ENCODE measurements at places on chromosomes 12 and 14. TPM values are rescaled to one million over a fixed set of nuclear protein-coding genes. Genes with fewer than 3 reads are reported as not detected.

DNA sequence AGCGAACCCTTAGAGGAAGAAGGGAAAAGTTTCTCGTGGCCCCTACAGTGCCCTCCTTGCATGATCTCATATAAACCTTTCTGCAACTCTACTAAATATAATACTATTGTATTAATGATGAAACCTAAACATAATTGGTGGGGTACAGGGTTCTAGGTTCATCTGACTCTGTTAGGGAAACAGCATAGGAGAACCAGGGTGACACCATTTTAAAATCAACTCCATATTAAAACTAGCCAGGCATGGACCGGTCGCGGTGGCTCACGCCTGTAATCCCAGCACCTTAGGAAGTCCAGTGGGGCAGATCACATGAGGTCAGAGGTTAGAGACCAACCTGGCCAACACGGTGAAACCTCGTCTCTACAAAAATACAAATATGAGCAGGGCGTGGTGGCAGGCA lies 15.0 kb upstream of the RND1 start:
- no peak for DNase-seq

- DNase-seq = peak; percentile 54
Observed at GRCh38 chr12:56469007-56469930, 891 bp downstream of the SPRYD4 start.

- DNase-seq = no peak
Observed at GRCh38 chr12:31471051-31471450, 119.9 kb downstream of the DENND5B start.

- no peak for DNase-seq
Observed at GRCh38 chr12:18716236-18716635, 21.6 kb downstream of the PLCZ1 start.

DNA sequence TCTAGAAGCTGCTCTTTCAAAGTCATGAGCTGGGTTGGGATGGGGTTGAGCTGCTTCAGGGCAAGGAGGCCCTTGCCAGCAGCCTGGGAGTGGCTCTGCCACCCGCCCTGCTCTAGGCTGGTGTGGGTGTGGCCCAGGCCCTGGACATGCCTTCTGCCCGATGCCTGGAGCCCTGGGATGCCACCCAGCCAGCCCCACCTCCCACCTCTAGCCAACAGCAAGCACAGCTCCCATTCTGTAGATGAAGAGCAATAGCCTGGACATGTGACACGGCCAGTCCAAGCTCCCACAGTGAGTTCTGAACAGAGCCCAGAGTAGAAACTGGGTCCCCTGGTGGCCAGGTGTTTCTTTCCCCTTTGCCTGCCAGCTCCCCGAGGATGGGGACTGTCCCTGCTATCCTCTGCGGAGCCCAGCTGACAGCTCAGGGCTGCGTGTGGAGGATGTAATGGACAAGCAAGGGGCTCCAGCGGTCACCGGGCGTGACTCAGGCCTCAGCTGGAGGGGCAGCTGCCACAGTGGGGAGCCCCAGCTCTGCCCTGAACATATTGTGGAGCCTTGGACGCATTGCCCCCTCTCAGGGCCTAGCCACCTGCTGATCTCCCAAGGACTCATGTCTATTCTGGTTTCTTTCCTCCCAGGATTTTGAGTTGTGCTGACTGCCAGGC lies 165.2 kb downstream of the TSPAN9 start:
- DNase-seq = no peak

DNA sequence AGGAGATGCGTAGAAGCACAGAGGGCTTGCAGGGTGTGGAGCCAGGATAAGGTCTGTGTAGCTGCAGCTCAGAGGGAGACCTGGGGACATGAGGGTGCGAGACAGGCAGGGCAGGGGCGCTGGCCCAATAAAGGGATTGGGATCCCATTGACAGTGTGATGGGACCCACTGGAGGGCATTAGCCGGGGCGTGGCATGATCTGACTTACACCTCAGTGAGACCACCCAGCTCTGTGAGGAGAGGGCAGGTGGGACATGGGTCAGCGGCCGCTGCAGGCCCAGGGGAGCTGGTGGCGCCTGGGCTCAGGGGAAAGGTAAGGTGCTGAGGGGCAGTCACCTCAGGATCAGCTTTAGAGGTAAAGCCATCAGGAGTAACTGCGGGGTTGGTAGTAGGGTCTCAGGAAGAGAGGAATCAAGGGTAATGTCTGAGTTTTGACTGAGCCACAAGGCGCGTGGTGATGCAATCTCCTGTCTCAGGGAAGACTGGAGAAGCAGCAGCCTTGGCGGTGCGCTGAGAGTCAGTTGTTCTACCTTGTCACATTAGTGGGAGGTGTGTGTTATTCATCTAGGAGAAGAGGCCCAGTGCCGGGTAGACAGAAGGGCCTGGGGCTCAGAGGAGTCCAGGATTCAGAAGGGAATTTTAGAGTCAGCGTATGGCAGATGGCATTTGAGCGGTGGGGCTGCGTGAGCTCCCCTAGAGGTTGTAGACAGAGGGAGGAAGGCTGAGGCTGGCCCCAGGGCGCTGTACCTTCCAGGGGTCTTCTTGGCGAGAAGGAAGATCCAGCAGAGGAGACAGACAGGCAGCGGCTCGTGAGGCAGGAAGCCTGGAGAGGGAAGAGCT lies 30.8 kb upstream of the BDKRB2 start:
- no peak for DNase-seq

GRCh38 chr12:53344487-53344823 lies 8.3 kb upstream of the SP7 start:
- DNase-seq = no peak

GRCh38 chr14:55701638-55702037 lies 121.6 kb downstream of the KTN1 start:
- no peak for DNase-seq

- no peak for DNase-seq
Observed at GRCh38 chr12:38934078-38934584, 28.7 kb upstream of the CPNE8 start.

DNA sequence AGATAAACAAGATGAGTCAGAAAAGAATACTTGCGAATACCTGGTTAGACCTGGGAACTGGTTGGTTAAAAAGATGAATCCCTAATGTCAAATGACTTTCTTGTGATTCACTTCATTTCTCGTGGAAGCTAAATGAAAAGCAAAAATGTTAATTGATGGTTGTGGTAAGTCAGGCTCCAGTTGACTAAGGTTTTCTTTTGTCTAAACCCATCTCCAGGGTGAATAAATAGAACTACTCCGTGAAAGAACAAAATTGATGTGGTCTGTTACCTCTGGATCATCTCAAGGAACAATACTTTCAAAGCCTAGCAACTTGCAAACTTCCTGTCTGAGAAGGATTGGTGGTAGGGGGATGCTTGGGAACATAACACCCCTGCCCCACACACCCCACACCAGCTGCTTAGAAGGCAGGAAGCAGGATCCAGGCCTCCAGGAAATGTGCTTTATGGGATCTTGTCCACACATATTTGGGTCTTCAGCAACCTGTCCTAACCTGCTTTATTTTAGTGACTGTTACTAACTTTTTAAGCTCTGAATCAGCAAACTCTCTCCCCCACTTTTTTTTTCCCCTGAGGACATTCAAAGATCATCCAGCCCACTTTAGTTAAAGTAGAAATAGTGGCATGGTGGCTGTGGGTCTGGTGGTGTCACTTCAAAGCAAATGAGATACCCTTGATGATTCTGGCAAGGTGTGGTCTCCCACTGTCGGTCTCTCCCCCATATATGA lies 60.4 kb upstream of the PTHLH start:
- no peak for DNase-seq

DNA sequence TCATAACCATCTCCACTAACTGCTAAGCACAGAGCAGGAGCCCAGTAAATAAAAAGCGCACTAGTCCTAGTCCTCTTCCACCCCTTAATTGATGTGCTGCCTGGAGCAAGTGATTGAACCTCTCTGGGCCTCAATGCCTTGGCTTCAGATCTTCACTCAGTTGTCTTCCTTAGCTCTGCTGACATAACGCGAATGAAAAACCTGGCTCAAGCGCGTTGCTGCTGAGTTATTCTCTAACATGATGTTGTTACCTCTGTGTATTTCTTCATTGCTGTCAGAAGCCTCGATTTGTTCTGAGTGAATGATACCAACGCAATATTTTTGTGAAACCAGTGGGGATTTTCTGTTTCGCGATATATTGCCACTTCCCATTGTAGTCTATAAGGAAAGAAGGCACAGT lies 185.1 kb upstream of the CCND2 start:
- no peak for DNase-seq

DNA sequence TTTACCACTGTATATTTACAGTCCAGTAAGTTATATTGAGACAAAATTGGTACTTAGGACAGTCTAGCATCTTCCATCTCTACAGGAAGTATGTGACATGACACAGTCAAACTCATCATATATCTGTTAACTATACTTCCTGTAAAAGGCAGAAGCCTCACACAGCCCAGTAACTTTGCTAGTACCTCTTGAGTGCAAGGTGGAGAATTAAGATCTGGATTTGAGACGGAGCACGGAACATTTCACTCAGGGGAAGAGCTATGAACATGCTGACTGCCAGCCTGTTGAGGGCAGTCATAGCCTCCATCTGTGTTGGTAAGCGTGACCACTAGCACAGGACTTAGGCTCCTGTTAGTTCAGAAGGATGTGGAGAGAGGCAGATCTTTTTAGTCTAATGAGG lies 333.7 kb upstream of the OR4E1 start:
- no peak for DNase-seq

- no peak for DNase-seq
Observed at GRCh38 chr12:16008421-16008824, 97.3 kb downstream of the DERA start.

DNA sequence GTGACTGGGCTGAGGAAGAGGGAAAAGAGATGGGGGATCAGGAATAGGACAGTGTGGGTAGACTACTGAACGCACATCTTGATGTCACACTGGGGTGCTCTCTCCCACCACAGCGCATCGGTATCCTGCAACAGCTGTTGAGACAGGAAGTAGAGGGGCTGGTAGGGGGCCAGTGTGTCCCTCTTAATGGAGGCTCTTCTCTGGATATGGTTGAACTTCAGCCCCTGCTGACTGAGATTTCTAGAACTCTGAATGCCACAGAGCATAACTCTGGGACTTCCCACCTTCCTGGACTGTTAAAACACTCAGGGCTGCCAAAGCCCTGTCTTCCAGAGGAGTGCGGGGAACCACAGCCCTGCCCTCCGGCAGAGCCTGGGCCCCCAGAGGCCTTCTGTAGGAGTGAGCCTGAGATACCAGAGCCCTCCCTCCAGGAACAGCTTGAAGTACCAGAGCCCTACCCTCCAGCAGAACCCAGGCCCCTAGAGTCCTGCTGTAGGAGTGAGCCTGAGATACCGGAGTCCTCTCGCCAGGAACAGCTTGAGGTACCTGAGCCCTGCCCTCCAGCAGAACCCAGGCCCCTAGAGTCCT lies 6.9 kb downstream of the C1QL4 start:
- no peak for DNase-seq

GRCh38 chr12:54980341-54980740 lies 4.2 kb downstream of the TESPA1 start:
- no peak for DNase-seq

GRCh38 chr14:22188318-22188717 lies 400.7 kb downstream of the DAD1 start:
- no peak for DNase-seq

DNA sequence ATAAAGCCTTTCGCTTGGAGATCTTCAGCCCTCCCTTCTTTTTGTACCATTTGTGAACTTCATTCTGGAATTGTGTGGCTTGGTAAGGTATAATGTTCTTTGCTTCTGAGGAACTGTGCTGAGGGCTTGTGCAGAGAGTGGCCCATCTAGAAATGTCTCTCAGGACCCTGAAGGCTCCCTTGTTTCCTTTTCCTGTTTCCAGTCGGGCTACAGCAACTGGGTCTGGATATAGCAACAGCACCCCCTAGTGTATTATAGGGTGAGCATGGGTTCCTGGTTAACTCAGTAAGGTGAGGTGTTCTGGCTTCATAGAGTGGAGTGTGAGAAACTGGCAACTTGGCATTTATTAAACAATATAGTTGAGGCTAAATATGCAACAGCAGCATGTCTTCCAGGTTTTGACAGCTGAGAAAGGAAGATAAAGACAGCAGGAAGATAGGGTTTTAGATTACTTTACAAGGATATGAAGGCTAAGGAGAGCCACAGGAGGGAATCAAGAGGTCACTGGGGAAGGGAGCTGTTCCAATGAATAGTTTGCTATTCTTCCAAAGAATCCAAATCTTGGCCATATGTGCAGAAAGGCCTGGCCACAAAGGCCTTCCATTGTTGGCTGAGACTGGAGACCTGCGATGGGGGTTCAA lies 49.1 kb upstream of the RNU6-8 start:
- DNase-seq = peak; percentile 66

- peak; percentile 64 for DNase-seq
Observed at GRCh38 chr12:11863478-11863906, 207.2 kb upstream of the BCL2L14 start.

GRCh38 chr14:104676694-104677511 lies 12.5 kb upstream of the INF2 start:
- DNase-seq = peak; percentile 52

DNA sequence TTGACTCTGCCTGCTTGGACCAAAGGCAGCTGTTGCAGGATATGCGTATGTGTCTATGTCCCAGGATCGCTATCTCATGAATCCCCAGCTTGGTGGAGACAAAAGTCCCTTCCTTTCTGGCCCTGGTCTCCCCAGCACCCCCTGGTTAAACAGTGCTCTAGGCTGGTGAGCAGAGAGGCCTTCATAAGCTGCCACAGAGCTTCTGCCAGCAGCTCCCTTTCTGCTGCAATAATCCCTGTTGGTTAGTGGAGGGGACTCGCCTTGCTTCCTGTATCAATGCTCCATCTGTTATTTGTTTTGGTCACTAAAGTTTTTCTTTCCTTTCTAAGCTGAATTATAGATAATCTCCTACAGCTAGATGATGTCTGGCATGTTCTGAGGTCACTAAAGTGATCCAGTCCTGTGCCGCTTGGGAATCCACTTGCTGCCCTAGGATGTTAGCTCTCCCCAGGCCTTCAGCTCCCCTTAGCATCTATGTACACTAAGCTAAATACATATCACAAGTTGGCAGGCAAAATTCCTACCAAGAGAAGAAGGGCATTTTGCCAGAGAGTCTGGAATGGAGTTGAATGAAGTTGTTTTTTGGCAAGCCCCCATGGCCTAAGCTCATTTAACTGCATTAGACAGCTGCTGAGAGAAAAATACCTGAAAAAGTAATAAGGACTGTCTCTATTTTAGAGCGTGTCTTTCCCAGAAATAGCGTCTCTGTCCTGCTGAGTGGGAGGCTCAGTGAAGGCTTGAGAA lies 47.8 kb downstream of the RDH12 start:
- no peak for DNase-seq

- DNase-seq = no peak
Observed at GRCh38 chr14:93965287-93965821, 11.0 kb downstream of the ASB2 start.

DNA sequence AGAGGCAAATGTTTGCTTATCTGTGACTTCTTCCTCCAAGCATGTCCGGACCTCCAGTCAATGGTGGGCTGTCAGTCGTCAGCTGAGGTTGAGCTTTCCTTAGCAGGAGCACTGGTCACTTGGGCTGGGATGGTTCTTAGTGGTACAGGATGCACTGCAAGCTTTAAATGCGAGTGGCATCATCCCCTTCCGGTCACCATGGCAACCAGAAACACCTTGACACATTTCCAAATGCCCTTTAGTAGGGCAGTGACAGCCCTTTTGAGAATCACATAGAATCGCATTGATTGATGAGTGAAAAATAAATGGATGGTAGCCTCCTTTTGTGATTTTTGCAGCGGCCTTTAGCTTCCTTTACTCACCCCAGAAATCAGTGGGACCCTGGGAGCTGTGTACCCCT lies 24.1 kb downstream of the NTF3 start:
- no peak for DNase-seq

The CCDC38 gene
- 0.72 TPM for polyA plus RNA-seq

The ART4 gene
- polyA plus RNA-seq = 5.9 TPM

The LPCAT3 gene
- 87.5 TPM for polyA plus RNA-seq

The NAV3 gene
- polyA plus RNA-seq = 6.5 TPM

The KRT72 gene
- not detected for polyA plus RNA-seq

The HOTAIR gene
- polyA plus RNA-seq = not detected

The ZC2HC1C gene
- 12.1 TPM for polyA plus RNA-seq

The CPNE6 gene
- polyA plus RNA-seq = 0.22 TPM

The NDUFB1 gene
- polyA plus RNA-seq = 718 TPM

All from adrenal gland (tissue), 19 donors.